ENCODE measurements at places on chromosomes 7 and 10.

DNA sequence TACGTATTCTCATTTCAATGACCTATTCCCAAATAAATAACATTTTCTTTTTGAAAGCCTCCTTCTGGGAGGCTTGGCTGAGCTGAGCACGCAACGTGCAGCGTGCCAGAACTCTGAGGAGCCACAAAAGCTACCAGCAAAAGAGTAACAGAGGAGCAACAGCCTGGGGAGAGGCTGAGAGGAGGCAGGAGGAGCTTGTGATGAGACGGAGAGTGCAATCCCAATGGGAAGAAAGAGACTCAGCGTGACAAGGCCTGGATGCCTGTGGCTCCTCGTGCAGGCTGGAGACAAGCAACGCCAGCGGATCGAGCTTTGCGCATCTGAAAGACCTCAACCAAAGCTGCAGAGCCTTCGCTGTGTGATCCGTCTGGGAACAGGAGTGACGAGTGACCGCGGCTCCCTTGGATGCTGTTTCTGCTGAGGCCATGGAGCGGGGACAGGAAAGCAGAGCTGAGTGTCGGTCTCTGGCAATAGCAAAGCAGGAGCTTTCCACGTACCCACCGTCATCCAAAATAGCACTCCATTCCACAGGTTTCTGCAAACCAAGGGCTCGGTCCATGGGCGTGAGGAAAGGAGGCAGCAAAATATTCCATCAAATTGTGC is 171.7 kb upstream of the PFKP start:
- no peak for DNase-seq

- DNase-seq = peak; percentile 36
These were observed 1.3 kb upstream of the SLC26A5 start for GRCh38 chr7:103447073-103447960.

DNA sequence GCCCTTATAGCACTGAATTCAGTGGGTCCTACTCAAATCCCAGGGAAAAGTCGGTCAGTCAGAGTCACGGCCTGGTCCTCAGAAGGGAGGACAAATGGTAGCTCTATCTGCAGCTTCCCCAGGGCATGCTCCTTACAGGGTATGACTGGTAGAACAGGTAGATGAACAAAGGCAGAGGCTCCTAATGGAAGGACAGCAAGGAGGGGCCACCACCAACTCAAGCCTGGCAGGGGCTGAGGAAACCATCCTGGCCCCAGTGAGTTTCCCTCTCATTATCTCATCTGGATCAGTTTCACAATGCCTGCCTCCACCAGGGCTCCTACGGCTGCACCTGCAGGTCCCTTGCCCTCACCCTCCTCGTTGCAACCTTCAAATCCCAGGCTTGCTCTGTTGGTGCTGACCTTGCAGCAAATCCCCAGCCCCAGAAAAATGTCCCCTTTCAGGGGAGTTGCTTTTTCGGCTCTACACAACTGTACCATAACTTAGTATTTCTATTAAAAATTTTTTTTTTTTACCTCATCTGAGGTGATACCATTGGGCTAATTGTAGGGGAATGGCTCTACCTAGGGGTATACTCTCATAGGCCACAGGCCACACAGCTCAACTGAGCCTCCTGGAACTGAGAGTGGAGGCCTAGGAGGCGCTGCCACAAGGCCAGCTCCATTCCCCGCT is 2.4 kb upstream of the MYO1G start:
- no peak for DNase-seq

GRCh38 chr7:129914536-129915272 is 38.1 kb downstream of the UBE2H start:
- no peak for DNase-seq

DNA sequence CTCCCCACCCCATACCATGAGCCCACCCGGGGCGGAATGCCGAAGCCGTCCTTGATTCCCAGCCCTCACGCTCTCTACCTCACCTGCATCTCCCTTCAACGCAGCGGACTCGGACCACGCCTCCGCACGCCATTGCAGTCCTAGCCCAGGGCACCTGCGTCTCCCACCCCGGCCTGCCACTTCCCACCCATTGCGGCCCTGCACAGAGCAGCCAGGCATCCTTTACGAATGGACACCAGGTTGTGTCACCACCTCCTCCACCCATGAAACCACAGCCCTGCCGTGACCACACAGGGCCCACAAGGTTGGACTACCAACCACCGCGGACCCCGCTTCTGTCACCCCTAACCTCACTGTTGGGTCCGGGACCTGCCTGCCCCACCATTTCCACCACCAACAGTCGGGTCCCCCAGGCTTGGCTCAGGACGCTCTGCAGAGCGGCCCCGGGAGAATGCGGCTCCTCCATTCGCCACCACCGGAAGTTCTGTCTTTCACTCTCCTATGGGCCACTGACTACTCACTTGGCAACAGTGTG is 232.5 kb downstream of the MAD1L1 start:
- DNase-seq = no peak

DNA sequence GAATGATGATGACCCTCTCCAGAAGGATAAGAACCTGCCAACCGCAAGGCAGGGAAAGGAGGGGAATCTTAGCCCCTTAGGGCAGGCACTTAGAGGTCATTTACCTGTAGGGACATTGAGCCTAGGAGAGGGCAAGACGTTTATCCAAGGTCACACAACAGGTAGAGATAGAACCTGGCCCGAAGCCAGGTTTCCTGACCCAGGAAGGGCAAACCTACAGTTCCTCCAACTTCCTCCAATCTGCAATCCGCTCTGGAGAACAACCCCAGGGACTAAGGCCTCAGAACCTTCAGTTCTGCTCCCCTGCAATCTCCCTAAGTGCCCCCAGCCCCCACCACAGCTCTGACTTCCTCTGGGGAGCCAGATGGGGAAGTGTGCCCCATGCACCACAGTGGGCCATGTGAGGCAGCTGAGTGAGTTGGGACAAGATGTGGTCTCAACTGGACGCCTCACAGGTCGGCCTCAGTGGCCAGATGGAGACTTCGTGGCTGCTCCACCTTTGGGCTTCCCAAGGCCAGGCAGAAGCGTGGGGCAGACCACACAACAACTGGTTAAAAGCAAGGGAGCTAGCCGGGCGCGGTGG is 1.4 kb upstream of the PSAP start:
- no peak for DNase-seq

GRCh38 chr7:68438811-68439210 is 1159.5 kb upstream of the AUTS2 start:
- no peak for DNase-seq

DNA sequence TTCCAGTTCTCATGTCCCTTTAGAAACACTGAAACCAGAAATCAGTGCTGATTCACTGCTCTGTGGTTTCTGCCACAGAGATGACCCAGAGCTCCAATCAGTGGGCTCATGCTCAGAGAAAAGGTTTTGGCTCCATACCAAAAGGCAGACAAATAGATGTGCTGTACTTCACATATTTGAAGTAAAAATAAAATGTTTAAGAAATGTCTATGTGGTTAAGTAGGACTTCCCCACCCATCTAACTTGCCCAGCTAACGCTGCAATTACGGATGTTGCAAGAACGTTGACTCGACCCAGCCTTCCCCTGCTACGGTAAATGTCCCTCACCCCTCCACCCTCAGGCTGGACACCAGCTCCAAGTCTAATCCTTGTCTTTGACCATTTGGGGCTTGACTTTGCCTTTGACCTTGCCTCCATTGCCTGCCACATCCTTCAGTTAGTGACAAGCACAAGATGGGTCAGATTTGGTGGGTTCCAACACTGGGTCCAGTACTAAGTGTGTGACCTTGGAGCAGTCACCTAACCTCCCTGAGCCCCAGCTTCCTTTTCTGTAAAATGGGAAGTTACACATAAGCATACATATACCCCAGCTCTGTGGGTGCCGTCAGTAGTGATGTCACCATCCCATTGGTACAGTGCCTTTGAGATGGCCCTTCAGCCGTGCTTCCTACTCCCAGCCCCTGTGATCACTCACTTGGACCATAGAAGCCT is 95.8 kb downstream of the CHST15 start:
- no peak for DNase-seq

DNA sequence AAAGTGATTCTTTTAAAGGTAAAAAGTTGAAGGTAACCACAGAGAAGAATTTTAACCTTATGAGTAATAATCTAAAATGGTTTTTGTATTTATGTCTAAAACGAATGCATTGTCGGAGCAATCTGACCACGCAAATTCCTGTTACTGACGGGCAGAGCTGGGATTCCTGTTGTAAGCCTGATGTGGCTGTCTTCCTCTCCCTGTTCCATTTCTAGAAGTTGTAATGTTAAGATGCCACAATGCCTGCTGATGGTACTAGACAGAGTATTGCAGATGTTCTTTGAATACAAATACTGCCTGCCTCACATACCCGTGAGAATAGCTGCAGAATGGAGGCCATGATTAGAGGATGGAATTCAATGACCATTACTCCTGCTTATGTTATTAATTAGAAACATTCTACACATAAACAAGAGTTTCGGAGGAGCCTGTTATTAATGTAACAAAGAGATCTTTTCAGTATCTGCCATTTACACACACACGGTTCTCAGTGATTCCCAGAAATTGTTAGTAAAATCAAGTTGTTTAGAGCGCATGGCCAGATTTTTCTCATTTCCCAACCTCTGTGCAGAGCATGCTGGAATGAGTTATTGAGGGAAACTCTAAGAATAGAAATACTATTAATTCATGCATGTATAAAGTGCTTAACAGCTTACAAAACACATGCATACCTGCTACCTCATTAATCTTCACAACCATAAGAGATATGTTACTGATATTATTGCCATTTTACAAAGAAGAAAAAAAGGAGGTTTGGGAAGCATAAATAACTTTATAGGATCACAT is 196.8 kb downstream of the PTN start:
- no peak for DNase-seq

GRCh38 chr7:47333959-47334358 is 248.0 kb downstream of the TNS3 start:
- DNase-seq = no peak

- DNase-seq = no peak
These were observed 41.8 kb upstream of the LRGUK start for GRCh38 chr7:134085311-134085710.

GRCh38 chr7:45189151-45189970 is 31.8 kb downstream of the RAMP3 start:
- DNase-seq = no peak

DNA sequence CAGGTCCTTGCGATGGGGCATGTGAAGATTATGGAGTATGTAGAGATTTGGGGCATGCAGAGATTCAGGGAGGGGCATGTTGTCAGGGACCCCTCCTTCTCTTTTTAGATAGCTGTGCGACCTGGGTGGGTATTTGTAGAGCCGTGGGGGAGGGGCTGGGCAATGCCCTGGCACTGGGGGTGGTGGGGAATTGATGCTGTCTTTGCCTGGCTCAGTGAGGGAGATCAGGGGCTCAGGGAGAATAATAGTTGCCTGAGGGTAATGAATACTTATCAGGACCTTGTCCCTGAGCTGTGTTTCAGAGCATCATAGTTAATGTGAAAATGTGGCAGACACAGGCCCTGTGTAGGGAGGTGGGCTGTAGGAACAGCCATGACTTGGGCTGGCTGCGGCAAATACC is 3.5 kb downstream of the RAMP3 start:
- DNase-seq = no peak

- DNase-seq = no peak
These were observed 190.1 kb upstream of the STK17A start for GRCh38 chr7:43392638-43393330.

DNA sequence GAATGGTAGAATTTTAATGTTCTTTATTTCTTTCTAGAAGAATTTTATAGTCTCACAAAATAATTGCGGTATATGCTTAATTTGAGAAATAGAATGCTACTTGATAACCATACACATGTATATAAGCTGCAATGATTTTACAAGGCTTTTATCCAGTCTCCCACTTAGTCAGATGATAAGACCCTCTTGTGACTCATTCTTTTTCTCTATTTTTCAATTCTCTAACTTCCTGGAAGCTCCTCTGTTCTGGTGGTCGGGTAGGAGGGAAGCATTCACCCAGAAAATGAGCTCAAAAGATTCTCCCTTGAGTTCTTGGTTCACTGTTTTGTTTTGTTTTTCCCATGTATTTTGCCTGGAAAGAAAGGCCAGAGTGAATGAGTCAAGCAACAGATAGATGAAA is 546.6 kb downstream of the INHBA start:
- DNase-seq = no peak

DNA sequence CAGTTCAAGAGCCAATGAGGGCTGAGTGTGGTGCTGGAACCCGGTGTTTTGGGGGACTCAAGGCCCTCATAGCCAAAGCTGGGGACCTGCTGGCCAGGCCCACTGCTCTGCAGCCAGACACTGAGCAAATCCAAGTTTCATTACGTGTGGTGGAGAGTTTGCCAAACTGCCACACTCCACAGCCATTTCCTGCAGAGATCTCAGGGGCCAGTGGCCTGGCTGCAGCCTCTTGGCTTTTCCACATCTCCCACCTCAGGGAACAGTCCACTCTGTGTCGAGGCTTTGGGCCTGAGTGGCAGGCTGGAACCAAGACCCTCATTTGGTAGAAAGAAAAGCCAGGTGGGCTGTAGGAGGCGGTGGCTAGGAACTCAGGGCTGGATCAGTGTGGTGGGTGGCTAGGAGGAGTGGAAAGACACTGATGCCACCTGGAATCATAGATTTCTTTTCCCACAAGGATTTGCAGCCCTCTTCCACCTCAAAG is 3.2 kb downstream of the HOXA11 start:
- no peak for DNase-seq

DNA sequence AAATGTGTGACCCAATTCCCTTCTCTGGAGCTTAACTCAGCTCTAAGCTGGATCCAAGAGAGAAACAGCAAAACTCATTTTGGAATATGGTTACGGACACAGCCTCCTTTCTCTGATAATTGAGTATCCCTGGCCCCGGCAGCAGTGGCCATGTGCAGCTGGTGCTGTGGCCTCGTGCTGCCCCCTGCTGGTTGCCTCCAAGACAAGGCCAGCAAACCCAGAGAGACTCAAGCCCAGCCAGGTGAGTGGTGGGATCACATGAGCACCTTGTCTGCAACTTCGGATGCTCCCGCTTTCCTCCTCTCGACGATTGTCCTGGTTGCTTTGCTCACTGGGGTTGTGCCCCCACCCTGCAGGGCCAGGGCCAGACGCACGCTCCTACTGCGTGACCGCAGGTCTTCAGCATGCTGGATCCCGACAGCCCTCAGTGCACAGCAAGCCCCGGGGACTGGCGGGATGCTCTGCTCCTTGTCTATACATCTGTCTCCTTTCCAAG is 19.4 kb downstream of the SFTPD start:
- DNase-seq = peak; percentile 46

DNA sequence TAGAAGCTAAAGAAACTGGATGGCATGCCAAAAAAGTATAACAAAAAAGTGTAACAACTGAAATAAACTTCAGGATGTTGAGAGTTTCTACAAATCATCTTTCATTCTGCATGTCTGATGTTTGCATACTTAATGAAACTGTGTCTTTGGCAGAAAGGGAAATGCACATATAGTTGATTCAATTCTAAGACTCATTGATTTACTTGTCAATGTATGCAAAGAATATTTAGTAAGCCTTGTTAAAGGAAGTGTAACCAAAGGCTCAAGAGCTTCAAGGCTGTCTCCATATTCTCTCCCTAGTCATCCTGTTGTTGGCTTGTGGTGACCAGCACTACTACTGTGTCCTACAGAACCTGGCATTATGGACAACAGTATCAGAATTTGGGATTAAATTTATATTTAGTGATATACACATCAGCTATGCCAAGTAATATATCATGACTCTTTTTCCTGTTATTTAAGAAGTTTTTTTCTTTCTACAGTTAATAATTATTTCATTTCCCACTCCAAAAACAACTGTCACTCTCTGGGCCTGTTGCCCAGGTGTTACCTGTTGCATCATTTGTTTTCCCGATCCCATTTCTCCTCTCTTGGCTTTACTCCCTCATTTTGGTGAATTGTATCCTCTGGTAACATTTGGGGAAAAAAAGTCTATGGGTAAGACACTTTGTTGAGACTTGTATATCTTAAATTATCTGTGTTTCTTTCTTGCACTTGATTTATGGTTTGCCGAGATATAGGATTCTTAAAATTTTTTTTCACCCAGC is 226.6 kb upstream of the BMPER start:
- no peak for DNase-seq
